ENCODE measurements at places on chromosomes 3 and 15. TPM values are rescaled to one million over a fixed set of nuclear protein-coding genes. Genes with fewer than 3 reads are reported as not detected.

The PLOD2 gene
- total RNA-seq, result 130 TPM

The CYP8B1 gene
- not detected for total RNA-seq

The SIDT1 gene
- total RNA-seq, result not detected

The P2RY1 gene
- 0.90 TPM for total RNA-seq

The MKRN2OS gene
- not detected for total RNA-seq

The GXYLT2 gene
- total RNA-seq, result 16.9 TPM

The BFSP2 gene
- total RNA-seq, result not detected

The CFAP92 gene
- total RNA-seq, result 0.06 TPM

The B3GALNT1 gene
- total RNA-seq, result 15.8 TPM

The TPRG1 gene
- 0.35 TPM for total RNA-seq

The LRRK1 gene
- total RNA-seq, result 2.9 TPM

The SV2B gene
- 0.04 TPM for total RNA-seq

The CHL1 gene
- total RNA-seq, result 14.3 TPM

All from H4 (cell line).